Hematopoietic multipotent progenitor cell (in vitro differentiated cells): ENCODE measurements at places on chromosomes 16 and 17.

- DNase-seq, result no peak
These were observed 75.8 kb upstream of the CBX4 start for GRCh38 chr17:79914813-79915740.

GRCh38 chr16:50183316-50183715, 30.2 kb downstream of the TENT4B start:
- no peak for DNase-seq

DNA sequence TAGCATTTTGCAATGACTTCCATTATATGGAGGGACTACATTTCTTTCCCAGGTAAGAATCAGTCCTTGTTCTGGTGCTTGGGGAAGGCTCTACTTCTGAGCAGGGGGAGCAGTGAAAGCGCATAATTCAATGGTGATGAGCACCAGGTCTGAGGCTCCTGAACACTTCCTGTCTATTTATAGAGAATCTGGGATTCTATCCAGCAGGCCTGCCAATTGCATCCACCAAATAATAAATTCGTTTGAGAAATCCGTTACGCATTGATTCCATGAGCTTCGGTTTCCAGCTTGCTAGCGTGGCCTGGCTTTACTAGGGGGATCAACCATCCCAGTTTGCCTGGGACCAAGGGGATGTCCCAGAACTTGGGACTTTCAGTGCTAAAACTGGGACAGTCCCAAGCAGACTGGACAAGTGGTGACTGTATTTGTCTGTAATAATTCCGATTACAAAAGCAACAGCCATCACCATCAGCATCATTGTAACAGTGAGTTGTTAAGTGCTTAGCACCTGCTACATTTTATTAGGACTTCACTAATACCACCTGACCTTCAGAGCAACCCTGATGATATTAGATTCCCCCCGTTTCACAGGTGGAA, 349.9 kb downstream of the MAF start:
- no peak for DNase-seq

DNA sequence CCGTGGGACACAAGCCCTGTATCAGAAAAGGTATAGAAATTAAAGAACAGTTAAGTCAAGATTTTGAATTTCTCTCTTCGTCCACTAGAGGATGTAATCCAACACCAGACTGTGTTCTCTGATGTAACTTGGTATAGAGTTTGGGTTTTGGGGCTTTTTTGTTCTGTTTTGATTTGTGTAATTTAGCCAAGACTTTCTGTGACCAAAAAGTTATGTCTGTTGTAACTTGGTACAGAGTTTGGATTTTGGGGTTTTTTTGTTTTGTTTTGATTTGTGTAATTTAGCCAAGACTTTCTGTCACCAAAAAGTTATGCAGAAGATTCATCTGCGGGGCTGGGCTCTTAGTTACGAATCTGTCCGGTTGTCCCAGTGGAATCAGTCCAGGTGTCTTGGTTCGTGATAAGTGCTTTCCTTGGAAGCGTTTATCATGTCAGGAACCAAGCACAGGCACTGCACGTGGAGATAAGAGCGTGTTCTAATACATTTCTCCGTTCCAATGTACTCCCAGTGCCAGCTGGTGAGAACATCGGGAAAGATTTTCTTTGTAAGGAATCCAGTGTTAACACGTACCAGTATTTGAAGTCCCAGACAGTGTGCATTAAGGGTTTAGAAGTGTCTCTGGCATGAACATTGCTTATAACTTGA, 44.1 kb upstream of the SEC14L1 start:
- DNase-seq, result no peak

DNA sequence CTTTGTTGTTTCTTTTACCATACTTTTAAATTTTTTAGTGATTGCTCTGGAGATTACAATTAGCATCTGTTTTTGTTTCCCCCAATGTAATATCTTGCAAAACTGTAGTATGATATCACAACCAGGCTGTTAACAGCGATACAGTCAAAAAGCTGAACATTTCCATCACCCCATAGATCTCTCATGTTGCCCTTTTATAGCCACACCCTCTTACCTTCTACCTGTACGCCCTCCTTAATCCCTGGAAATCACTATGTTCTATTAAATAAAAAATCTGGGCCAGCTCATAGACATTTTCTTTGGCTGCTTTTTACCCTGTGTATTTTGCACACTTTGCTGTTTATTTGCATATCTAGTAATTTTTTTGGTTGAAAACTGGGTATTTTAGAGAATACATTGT, 67.2 kb upstream of the NACA2 start:
- no peak for DNase-seq
